Right cardiac atrium (tissue), 5 donors: ENCODE measurements at places on chromosomes 7 and 10. TPM values are rescaled to one million over a fixed set of nuclear protein-coding genes. Genes with fewer than 3 reads are reported as not detected.

The IL15RA gene
- 13.9 TPM for polyA plus RNA-seq

The SMKR1 gene
- 0.16 TPM for polyA plus RNA-seq

The OR2A42 gene
- polyA plus RNA-seq = 0.20 TPM

The GARS1 gene
- 38.3 TPM for polyA plus RNA-seq

The TRIL gene
- 0.84 TPM for polyA plus RNA-seq

The TMEM176B gene
- 114 TPM for polyA plus RNA-seq

The UFSP1 gene
- polyA plus RNA-seq = 3.6 TPM

The GIMAP2 gene
- 4.1 TPM for polyA plus RNA-seq

The C10orf105 gene
- 0.09 TPM for polyA plus RNA-seq

The SMARCD3 gene
- 141 TPM for polyA plus RNA-seq

The VAX1 gene
- polyA plus RNA-seq = not detected

The SFRP5 gene
- polyA plus RNA-seq = 110 TPM

The IFIT2 gene
- polyA plus RNA-seq = 4.2 TPM

The PLAC9 gene
- 78.6 TPM for polyA plus RNA-seq

The PITX3 gene
- 0.52 TPM for polyA plus RNA-seq

The STEAP4 gene
- polyA plus RNA-seq = 10.6 TPM

The GPER1 gene
- polyA plus RNA-seq = 3.6 TPM

The PAPSS2 gene
- polyA plus RNA-seq = 5.0 TPM

The TAS2R39 gene
- not detected for polyA plus RNA-seq

The RAB18 gene
- polyA plus RNA-seq = 41.1 TPM

The HILPDA gene
- polyA plus RNA-seq = 8.3 TPM

The SLC26A3 gene
- polyA plus RNA-seq = 0.07 TPM

The PRKCQ gene
- 0.05 TPM for polyA plus RNA-seq

The ASZ1 gene
- polyA plus RNA-seq = not detected

The NUTM2D gene
- polyA plus RNA-seq = 9.8 TPM

The MARVELD1 gene
- polyA plus RNA-seq = 10.6 TPM

The PNLIPRP3 gene
- polyA plus RNA-seq = not detected

The MNX1 gene
- not detected for polyA plus RNA-seq

The HABP2 gene
- polyA plus RNA-seq = 0.07 TPM
